Ascending aorta (tissue), 2 donors: ENCODE measurements at places on chromosomes 6 and 20.
A peak's percentile ranks its signal among the peaks of the same experiment; 100 is the strongest.

DNA sequence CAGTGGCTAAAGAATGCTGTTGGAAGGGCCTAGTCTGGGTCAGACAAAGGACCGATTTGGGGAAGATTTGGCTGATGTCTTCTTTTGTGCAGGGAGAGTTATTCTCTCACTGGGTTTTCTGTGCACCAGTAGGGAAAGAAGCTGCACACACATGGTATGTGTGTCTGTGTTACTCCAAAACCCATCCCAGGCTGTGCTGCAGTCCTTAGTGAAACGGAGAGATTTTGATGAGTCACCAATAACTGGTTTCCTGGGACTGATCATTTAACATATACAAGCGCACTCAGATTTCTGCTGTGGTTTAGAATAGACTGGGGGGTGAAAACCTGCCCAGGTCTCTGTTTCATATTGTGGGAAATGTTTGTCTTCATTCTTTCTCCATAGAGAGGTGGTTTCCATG lies 1049.8 kb downstream of the KIF16B start:
- no peak for DNase-seq
- H3K36me3 ChIP-seq: no peaks in the 10 kb centered on the region
- H3K4me3 ChIP-seq: no peak overlapping the region
- H3K27ac ChIP-seq: no peak overlapping the region
- H3K4me1 ChIP-seq: no peaks in the 10 kb centered on the region

DNA sequence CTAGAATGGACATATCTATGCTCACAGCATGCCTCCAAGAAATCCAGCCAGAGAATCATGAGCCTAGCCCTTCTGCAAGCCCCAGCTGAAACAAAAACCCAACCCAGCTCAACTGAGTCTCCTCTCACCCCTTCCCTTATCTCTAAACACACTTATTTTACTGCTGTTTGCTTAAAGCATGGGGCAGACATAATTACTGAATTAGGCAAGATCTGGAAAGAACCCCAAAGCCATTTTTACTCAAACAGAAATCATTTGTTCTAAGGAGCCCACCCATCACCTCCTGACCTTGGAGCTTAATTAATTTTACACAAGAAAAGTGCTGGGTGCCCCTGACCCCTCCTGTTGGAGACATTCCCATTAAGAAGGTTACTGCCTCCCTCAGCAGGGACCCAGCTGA lies 291.6 kb downstream of the MAFB start:
- H3K4me3 ChIP-seq: no peak overlapping the region
- no peaks in the 10 kb centered on the region for H3K4me1 ChIP-seq
- no peak overlapping the region for H3K27ac ChIP-seq
- DNase-seq: no peak
- no peaks in the 10 kb centered on the region for H3K36me3 ChIP-seq
- H3K27me3 ChIP-seq: no peaks in the 10 kb centered on the region

DNA sequence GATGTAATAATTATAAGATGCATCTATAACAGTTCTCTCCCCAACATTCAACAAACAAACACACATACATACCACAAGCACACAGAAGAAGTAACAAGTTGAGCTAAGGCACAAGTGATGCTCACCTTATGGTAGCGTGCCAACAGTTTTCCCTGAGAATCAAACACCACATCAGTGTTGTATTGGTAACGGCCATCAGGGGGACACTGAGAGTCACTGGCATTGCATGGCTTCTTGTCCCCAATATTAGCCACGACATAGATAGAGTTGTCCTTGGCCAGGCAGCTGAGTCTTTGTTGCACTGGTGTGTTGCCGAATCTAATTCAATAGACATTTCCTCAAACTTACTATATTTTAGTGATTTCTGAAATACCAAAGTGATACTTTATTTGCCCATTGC lies 14.8 kb upstream of the VNN1 start:
- H3K4me1 ChIP-seq: no peaks in the 10 kb centered on the region
- no peak overlapping the region for H3K27ac ChIP-seq
- no peaks in the 10 kb centered on the region for H3K27me3 ChIP-seq
- no peak overlapping the region for H3K4me3 ChIP-seq
- H3K36me3 ChIP-seq: no peaks in the 10 kb centered on the region

GRCh38 chr6:31112478-31112877 lies at the start of gene C6orf15:
C6orf15 (minus strand) TSS chr6:31112575; CDS start chr6:31112555, 20 bp downstream.
- H3K27me3 ChIP-seq: no peaks in the 10 kb centered on the region
- DNase-seq: no peak
- H3K4me3 ChIP-seq: no peak within 1 kb of the TSS
- no peaks in the 10 kb centered on the region for H3K36me3 ChIP-seq
- H3K27ac ChIP-seq: no peak within 1 kb of the TSS

DNA sequence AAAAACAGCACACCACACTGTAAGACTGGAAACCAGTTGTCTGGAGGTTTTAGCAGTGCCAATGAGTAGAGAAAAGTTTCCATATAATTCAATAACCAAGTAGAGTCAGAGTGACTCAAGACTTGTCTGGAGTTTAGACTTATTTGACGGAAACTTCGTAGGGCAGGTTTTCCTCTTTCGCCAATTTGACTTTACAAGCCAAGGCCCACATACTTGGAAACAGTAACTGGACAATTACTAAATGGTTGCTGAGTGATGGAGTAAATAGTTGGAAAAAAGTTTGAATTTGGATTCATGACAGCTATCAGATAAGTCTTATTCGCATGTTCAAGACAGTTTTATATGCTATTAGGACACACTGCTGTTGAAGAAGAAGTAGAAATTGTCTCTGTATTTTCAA lies 48.1 kb upstream of the CTAGE9 start:
- no peaks in the 10 kb centered on the region for H3K27me3 ChIP-seq
- H3K27ac ChIP-seq: peak overlapping the region; percentile 58
- peaks cover 2% of the 10 kb centered on the region for H3K4me1 ChIP-seq
- H3K4me3 ChIP-seq: no peak overlapping the region
- H3K36me3 ChIP-seq: no peaks in the 10 kb centered on the region

DNA sequence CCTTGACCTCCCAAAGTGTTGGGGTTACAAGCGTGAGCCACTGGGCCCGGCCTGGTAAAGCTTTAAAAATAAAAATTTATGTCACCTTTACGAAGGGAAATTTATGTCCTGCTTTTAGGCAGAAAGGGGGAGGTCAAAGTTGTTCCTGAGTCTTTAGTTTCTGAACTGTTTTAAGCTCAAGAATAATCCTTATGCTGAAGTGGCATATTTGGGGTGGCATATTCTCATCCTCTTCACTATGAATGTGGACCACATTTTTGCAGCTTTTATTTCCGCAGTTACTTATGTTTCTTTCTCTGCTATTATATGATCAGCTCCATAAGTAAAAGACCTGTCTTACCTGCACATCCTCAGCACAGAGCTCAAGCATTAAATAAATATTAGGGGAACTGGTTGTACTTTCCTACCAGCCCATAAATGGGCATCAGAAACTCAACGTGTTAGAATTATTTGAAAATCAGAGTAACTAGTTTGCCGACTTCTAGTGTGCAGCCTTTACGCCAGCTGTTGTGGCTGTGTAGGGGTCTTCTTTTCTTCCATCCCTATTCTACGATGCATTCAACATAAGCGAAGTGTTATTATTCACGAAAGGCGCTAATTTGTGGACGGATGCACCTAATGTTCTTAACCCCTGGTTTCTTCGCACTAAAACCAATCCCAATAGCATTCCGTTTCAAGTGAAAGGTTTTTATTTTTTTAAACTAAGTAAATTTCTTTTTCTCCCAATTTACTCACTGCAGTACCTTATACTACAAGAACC lies 867 bp upstream of the AKAP7 start:
- peak overlapping the region; percentile 94 for H3K27ac ChIP-seq
- no peaks in the 10 kb centered on the region for H3K36me3 ChIP-seq
- DNase-seq: no peak
- H3K4me3 ChIP-seq: peak overlapping the region; percentile 98

DNA sequence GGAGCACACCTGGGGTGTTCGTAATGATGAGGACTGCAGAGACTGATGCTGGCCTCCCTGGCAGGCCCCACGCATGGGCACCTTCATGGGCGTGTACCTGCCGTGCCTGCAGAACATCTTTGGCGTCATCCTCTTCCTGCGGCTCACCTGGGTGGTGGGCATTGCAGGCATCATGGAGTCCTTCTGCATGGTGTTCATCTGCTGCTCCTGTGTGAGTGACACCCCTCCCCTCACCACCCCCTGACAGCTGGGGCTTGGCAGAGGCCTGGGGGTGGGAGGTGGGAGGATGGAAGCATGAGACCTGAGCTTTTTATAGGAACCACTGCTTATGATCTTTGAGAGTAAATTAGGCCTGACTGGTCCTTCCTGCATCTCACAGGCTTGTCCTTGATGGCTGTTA lies 6.7 kb downstream of the SLC12A5 start:
- no peaks in the 10 kb centered on the region for H3K36me3 ChIP-seq
- H3K4me3 ChIP-seq: no peak overlapping the region
- no peak overlapping the region for H3K27ac ChIP-seq
- H3K4me1 ChIP-seq: no peaks in the 10 kb centered on the region
- peaks cover 7% of the 10 kb centered on the region for H3K27me3 ChIP-seq

DNA sequence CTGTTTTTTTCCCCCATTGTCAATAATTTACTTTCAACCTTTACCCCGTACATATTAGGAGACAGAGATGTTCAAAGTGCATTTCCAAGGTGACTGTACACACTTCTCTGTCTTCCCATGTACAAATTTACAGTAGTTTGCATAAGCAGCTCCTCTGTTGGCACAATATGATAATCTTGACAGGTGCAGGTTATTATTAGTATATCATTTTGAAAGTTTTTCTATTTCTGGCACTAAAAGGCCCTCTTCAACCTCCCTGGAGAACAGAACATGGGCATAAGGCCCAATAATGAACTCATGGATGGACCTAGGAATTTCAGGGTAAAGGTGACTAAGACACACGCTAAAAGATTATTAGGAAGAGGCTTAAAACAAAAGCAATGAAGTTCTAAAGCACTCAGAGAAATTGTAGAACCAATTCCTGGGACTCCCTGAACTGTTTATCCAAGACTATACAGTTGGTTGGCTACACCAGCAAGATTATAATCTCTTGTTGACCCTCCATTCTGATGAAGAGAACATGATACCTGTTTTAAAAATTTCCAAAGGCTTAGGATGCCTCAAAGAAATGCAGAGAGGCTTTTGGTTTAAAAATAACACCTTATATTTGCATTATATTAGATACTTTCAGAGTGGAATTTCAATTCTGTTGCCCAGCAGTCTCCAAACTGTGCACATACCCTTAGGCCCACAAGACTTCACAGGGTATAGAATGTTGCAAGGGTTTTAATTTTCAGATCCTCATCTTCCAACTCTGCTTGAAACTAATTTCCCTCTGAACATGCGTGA lies 1.1 kb downstream of the AIG1 start:
- no peaks in the 10 kb centered on the region for H3K27me3 ChIP-seq
- peaks cover 4% of the 10 kb centered on the region for H3K4me1 ChIP-seq
- peak overlapping the region; percentile 97 for H3K27ac ChIP-seq

GRCh38 chr6:134427721-134428120 lies 109.8 kb upstream of the SGK1 start:
- H3K36me3 ChIP-seq: no peaks in the 10 kb centered on the region
- peaks cover 3% of the 10 kb centered on the region for H3K4me1 ChIP-seq
- no peak overlapping the region for H3K27ac ChIP-seq
- H3K4me3 ChIP-seq: no peak overlapping the region
- no peak for DNase-seq

- H3K4me1 ChIP-seq: no peaks in the 10 kb centered on the region
- no peak overlapping the region for H3K27ac ChIP-seq
- no peak overlapping the region for H3K4me3 ChIP-seq
- no peaks in the 10 kb centered on the region for H3K27me3 ChIP-seq
- DNase-seq: no peak
Observed at GRCh38 chr6:135105710-135106109, 51.1 kb upstream of the HBS1L start.

DNA sequence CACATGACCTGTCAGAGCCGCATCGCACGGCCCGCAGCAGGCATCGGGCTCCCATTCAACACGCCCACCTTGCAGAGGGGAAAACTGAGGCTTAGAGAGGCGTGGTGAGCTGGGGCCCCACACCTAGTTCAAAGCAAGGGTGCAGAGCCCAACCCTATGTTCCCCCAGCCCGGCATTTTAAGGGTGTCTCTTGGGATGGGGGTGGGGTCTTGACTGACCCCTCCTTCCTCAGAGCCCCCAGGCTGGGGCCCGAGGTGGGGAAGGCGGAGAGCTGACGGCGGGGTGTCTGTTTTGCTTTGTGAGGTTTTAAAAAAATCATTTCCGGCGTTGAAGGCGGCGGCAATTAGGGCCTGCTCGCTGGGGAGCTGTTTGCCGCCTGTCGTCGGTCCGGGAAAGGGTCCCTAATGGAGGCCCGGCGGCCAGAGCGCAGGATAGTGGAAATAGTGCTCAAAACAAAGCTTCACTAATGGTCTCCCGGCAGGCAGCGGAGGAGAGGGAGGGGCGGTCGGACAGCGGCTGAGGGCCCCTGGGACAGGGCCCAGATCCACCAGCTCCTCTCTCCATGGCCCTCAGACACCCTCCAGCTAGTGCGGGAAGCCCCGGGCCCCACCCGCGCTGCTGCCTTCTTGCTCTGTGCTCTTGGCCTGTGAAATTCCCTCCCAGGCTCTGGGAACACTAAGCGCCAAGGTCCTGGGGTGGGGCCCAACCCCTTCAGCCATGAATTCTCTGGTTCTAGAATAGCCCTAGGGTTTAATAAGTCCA lies 11.9 kb downstream of the VSTM2L start:
- H3K27me3 ChIP-seq: peaks cover 8% of the 10 kb centered on the region
- peaks cover 4% of the 10 kb centered on the region for H3K4me1 ChIP-seq
- H3K36me3 ChIP-seq: no peaks in the 10 kb centered on the region
- peak overlapping the region; percentile 8 for H3K4me3 ChIP-seq

DNA sequence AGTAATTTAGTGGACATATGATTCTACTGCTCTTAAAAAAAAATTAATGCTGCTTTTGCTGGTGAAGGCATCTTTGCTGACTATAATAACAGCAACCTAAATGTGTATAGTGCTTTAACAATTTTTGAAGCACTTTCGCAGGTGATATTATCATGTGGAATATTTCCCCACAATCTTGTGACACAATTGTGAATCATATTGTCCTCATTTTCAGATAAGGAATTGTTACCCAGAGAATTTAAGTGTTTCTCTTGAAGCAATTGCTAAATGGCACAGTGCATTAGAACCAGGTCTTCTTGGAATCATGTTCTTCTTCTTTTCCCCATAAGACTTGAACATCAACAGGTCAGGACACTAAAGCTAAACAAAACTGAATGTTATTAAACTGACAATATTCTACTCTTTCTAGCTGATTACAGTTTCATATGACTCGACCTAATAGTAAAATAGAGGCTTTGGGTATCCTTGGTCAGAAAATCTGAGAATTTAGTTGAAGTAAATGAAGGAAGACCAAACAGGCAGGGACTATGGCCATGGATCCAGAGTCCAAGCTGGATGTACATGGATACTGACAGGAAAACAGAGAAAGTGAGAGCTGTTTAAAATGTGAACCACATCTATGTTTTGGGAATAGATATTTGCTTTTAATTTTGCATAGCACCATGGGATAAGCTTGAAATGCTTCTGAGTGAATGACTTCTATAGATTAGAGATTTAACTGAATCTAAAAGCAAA lies 121.8 kb upstream of the SLC35B3 start:
- no peak overlapping the region for H3K27ac ChIP-seq
- no peaks in the 10 kb centered on the region for H3K36me3 ChIP-seq
- no peaks in the 10 kb centered on the region for H3K27me3 ChIP-seq
- DNase-seq: no peak
- H3K4me1 ChIP-seq: no peaks in the 10 kb centered on the region
- H3K4me3 ChIP-seq: no peak overlapping the region
